NCI-H2171 treated with DMSO at 0.1 percent for 48 hours (cell line): ENCODE measurements at places on chromosomes 7 and 10.
A peak's percentile ranks its signal among the peaks of the same experiment; 100 is the strongest.

GRCh38 chr10:77594471-77594783 is 43.2 kb downstream of the KCNMA1 start:
- DNase-seq, result no peak

GRCh38 chr10:51876503-51876902 is 177.1 kb upstream of the CSTF2T start:
- DNase-seq, result peak; percentile 46

DNA sequence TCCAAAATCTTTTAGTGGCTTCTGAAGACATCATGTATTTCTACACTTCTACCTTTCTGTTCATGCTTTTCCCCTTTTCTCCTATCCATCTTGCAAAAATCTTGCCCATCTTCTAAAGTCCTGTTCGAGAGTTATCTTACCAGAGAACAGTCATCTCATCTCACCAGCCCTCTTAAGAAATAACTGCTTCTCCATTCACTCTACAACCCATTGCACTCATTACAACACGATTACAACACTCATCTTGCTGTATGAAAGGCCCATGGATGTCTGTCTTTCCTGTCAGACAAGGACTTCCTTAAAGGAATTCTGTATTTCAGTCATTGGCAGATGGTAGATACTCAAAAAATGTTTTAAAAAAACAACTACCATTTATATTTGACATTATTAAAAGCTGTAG is 30.8 kb downstream of the ZNF438 start:
- no peak for DNase-seq

- peak; percentile 74 for DNase-seq
Measured at GRCh38 chr7:778968-779451, 51.9 kb upstream of the PRKAR1B start.

GRCh38 chr10:84075226-84076046 is 63.9 kb upstream of the GHITM start:
- DNase-seq, result no peak

- no peak for DNase-seq
Measured at GRCh38 chr10:59465088-59465487, 102.7 kb upstream of the FAM13C start.

DNA sequence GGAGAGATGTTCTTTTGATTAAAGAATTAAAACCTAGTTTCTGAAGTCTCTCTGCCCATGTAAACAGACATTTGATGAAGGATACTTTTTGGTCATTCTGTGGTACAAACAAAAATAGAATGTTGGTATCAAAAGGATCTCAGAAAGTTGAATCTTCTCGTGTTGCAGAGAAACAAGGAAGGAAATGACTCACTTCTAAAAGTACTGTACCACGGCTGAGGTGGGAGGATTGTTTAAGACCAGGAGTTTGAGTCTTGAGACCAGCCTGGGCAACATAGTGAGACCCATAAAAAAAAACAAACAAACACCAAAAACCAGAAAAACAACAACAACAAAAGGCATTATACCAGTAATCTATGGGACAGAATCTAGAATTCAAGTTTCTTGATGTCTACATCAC is 69.7 kb downstream of the PRSS58 start:
- no peak for DNase-seq
